ENCODE measurements at places on chromosomes 3 and 15. TPM values are rescaled to one million over a fixed set of nuclear protein-coding genes. Genes with fewer than 3 reads are reported as not detected.

DNA sequence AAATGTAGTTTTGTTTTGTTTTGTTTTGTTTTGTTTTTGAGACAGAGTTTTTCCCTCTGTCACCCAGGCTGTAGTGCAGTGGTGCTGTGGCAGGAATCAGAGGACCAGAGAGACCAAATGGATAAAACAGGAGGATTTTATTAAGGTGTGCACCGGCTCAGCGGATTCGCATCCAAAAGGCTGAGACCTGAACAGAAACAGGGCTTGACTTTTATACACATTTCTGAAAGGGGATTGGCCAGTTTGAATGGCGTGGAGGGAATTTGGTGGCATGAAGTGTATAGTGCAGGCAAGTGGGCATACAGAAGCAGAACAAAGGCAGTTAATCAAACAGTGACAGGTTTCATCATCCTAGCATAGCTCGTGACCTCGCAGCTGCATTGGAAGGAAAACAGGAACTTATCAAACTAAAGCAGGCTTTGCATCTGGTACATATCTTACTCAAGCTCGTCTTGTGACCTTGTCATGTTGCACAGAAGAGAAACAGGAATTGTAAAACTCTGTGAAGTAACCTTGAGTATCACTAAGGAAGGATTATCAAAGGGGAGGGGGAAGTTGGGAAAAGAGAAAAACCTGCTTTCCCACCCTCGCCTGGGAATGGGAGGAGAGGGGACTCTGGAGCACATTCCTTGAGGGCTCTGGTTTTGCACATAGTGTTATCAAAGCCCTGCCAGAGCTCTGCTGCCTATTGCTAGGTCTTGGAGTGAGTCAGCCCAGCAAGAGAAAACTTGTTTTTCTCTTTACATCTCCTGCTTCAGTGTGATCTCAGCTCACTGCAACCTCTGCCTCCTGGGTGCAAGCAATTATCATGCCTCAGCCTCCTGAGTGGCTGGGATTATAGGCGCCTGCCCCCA is 38.5 kb downstream of the C3orf62 start:
- no peaks in the 10 kb centered on the region for H3K4me1 ChIP-seq
- peaks cover 9% of the 10 kb centered on the region for H3K27me3 ChIP-seq
- no peak overlapping the region for H3K4me3 ChIP-seq

DNA sequence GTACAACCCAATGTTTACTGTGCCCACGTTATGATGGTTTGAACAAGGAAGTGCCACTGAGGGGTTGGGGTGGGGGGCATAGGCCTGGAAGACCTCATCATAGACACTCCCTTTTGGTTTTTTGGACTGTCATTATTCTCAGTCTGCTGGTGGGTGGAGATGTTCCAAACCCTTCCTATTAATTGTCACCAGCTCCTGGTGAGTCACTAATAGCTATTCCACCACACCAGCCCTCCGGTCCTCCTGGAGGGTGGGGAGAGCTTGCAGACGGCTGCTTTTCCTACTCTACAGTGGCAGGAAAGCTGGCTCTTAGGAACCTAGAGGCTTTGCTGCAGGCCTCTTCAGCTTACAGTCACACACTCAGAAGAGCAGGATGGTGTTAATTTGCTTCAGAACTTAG is 9.0 kb upstream of the COPG1 start:
- no peaks in the 10 kb centered on the region for H3K27me3 ChIP-seq
- H3K27ac ChIP-seq: peak overlapping the region; percentile 93
- no peak overlapping the region for H3K4me3 ChIP-seq
- H3K4me1 ChIP-seq: peaks cover 45% of the 10 kb centered on the region
- no peak for DNase-seq
- H3K36me3 ChIP-seq: peaks cover 8% of the 10 kb centered on the region

- peaks cover 3% of the 10 kb centered on the region for H3K36me3 ChIP-seq
- H3K27ac ChIP-seq: no peak overlapping the region
- peaks cover 7% of the 10 kb centered on the region for H3K4me1 ChIP-seq
- H3K4me3 ChIP-seq: no peak overlapping the region
These were observed 69.3 kb downstream of the LRRC28 start for GRCh38 chr15:99320374-99321215.

GRCh38 chr3:196227121-196227561 is 10.8 kb downstream of the SLC51A start:
- no peak overlapping the region for H3K27ac ChIP-seq
- H3K36me3 ChIP-seq: no peaks in the 10 kb centered on the region
- no peak overlapping the region for H3K4me3 ChIP-seq
- H3K4me1 ChIP-seq: no peaks in the 10 kb centered on the region

The NR2E3 gene
- not detected for total RNA-seq

GRCh38 chr15:66080717-66081398 is 172.7 kb downstream of the MEGF11 start:
- H3K36me3 ChIP-seq: no peaks in the 10 kb centered on the region
- H3K27ac ChIP-seq: no peak overlapping the region
- no peaks in the 10 kb centered on the region for H3K4me1 ChIP-seq
- DNase-seq: no peak

- H3K27me3 ChIP-seq: no peaks in the 10 kb centered on the region
- H3K4me3 ChIP-seq: no peak overlapping the region
- no peak overlapping the region for H3K27ac ChIP-seq
- H3K36me3 ChIP-seq: peaks cover 56% of the 10 kb centered on the region
These were observed 41.7 kb downstream of the UBE3A start for GRCh38 chr15:25397100-25397499.

DNA sequence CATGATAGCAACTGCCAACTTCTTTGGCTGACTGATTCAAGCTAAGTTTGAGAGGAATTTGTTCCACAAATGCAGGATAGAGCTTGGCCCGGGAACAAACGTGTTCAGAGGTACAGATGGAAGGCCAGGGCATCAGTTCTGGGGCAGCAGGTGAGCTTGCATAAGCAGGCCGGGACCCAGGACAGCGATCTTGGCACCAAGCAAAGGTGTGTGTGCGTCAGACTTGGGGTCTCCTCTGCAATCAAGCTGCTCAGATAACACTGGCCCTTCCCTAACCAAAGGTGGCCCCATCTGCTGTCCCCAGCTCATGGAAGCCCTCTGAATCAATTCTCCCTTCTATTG is 155.6 kb downstream of the MEGF11 start:
- peaks cover 6% of the 10 kb centered on the region for H3K27me3 ChIP-seq
- H3K4me3 ChIP-seq: no peak overlapping the region
- H3K36me3 ChIP-seq: no peaks in the 10 kb centered on the region
- H3K27ac ChIP-seq: no peak overlapping the region
- H3K4me1 ChIP-seq: no peaks in the 10 kb centered on the region

The AADAC gene
- total RNA-seq: not detected

All from activated CD8-positive, alpha-beta T cell treated with anti-CD3 and anti-CD28 coated beads, Interleukin-2, amount 10 ng/mL, durations not matched to agents 7 days and 5 days (primary cell).